ENCODE measurements at places on chromosomes 4 and X.

- DNase-seq = no peak
These were observed 277.1 kb downstream of the GRID2 start for GRCh38 chr4:92580816-92581215.

- DNase-seq = no peak
These were observed 86.6 kb downstream of the HUWE1 start for GRCh38 chrX:53599781-53600396.

DNA sequence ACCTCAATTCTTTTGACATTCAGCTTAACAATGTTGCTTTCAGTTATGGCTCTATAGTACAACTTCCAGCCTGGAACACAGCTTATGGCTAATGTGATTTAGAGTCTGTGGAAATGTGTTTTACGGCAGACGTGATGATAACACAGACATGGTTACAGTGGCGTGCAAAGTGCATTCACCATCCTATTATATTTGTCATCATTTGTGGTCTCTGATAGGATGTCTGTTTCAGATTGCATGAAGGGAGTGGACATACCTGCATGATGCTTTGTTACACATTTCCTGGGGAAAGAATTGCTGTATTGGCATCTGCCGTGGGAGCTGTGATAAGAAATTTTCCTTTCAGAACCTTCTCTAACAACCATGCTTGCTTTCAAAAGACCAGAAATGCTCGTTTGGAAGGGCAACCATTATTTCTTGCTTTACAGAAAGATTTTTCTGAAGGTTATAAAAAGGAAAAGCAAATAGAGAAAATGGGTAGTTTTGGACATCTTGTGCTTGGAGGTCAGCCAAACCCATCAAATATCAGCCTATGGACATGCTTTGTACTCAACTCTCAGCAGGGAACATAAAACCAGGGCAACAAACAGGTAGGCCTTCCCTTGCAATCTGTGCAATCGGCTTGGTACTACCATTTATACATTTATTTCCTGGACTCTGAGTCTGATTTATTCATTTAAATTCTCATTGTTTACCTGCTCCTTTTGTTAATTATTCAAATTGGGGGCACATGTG lies 273.9 kb downstream of the TLL1 start:
- no peak for DNase-seq

GRCh38 chrX:72054779-72055489 lies 76.8 kb downstream of the RTL5 start:
- DNase-seq = no peak

- no peak for DNase-seq
These were observed 109.6 kb downstream of the SH2D1A start for GRCh38 chrX:124455966-124456365.

DNA sequence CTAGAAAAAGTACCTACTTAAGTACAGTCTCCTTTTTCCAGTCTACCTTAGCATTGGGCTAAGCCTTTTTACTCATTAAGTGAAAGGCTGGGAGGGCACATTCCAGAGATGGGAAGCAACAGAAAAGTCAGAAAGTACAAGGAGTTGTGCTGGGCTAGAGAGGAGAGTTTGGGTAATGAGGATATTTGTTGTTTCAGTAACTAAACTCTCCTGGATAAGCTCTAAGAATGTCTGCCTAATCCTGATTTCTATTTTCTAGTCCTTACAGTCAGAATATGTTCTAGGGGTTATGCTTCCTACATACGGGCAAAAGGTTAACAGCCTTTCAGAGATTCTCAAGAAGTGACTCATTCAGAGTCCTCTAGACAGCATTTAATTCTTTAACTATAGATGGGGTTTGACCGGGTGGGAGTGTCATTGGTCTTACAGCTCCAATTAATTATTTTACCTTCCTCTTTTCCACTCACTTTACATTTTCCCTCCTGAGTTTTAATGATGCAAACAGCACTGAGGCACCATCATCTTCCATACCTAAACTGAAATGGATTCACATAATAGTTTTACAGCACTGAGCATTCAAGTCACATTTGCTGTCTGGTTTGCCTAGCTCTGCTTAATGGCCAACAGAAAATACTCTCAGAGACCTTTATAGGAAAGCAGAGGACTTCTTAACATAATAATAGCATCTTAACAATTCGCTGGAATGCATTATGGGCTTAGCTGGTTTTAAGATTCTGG lies 42.9 kb downstream of the USP26 start:
- DNase-seq = no peak

GRCh38 chrX:66018585-66019309 lies 21.1 kb downstream of the VSIG4 start:
- DNase-seq = no peak

- DNase-seq = no peak
These were observed 2.7 kb upstream of the NEUROG2 start for GRCh38 chr4:112518675-112519074.

- DNase-seq = no peak
These were observed 468.0 kb downstream of the EPHA5 start for GRCh38 chr4:65202165-65202852.

- no peak for DNase-seq
These were observed 421.3 kb downstream of the BCOR start for GRCh38 chrX:39676434-39676833.

DNA sequence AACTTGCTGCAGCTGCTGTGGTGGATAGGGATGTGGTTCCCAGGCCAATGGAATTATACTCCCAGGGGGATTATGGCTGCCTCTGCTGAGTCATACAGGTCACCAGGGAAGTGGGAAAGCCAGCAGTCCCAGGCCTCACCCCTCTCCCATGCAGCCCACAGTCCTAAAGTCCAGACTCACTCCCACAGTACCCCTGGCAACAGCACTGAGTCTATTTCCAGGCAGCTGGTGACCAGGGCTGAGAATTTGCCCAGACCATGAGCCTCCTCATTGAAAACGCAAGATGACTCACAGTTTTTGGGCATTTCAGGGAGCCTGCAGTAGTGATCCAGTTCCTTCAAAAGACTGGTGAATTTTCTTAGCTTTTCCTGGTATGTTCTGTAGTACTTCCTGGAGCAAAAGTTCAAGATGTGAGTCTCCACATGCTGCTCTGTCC lies 137.6 kb downstream of the NPNT start:
- DNase-seq = no peak

- no peak for DNase-seq
These were observed 5.1 kb downstream of the ZXDA start for GRCh38 chrX:57905141-57905540.

- no peak for DNase-seq
These were observed 537.3 kb upstream of the FTHL17 start for GRCh38 chrX:31609130-31609529.

DNA sequence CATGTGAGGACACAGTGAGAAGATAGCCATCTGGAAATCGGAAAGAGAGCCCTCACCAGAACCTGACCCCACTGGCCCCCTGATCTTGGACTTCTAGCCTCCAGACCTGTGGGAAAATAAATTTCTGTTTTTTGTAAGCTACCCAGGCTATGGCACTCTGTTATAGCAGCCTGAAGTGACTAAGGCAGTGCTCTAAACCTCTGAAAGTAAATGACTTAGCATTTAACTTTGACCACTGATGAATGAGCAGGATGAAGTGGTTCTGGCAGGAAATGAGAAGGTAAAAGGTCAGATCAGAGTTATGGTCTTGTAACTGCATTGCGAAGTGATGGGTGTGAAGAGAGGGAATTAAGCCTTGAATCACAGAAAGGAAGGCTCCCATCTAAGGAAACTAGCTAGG lies 17.0 kb downstream of the GPAT3 start:
- DNase-seq = no peak

DNA sequence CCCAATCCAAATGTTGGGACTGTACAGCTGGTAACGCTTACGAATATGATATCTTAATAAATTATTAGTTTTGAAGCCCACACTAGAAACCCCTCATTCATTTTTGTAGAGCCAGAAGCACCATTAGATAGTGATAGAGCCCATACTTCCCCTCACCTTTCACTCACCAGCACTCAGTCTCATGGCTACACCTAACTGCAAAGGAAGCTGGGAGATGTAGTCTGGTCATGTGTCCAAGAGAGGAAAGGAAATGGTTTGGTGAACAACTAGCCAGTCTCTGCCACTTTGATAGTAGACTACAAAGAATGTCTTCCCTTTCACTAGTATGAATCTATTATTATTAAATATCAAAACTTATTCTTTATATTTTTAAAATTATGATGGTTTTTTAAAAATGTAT lies 77.1 kb upstream of the EGFL6 start:
- DNase-seq = no peak

DNA sequence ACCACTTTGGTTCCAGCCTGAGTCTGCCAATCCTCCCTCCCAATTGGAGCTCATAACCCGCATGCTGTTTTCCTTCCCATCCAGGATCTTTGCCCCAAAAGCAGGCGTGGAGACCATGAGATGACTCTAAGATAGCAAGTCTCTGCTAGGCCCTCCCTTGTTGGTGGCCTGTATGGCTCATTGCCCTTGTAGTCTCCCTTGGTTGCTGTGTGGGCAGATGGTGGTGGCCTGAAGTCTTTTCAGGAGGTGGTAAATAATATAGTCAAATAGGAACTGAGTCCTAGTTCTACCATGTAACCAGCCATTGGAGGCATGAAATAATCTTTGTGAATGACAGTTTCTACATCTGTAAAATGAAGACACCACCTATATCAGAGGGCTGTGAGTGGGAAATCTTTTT lies 1.2 kb downstream of the ATP6AP1 start:
- DNase-seq = no peak

DNA sequence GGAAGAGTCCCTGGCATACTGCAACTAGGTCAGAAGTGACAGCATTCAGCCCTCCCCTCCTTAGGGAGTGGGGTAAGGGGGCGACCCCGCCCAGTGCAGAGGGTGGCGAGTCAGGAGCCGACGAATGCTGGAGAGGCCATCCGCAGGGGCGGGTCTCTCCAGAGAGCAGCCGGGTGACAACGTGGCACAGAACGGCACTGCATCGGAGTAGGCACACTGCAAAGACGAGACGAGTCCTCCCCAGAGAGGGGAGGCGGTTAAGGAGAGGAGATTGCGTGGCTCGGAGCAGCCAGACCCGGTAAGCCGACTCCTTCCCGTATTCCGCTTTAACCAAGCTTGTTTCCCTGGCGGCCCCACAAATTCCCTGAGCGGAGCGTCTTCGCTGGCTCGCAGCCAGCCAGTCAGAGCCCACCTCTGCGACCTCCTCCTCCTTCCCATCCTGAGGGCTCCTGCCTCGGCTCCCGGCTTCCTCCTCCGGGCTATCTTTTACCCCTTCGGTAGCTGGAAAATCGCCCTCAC lies 54.9 kb downstream of the LINC00632 start:
- DNase-seq = no peak

DNA sequence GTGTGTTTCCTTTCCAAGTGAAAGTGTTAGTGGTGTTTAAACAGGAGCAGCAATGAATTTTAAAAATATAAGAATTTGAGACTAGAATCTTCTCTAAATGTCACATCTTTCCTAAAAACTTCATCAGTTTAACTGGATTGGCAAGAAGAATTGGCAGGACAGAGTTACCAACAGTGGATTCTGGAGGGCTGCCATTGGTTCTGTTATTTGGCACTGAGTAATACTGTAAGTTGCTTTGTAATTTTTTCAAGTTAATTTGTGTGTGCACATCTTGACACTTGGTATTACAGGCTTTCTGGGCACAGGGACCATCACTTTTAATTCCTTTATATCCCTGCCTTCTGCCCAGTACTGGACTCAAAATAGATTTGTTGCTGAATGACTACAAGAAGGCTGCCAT lies 4.5 kb upstream of the GPRIN3 start:
- no peak for DNase-seq

GRCh38 chrX:46400530-46401443 lies 144.4 kb downstream of the ZNF674 start:
- DNase-seq = no peak

GRCh38 chrX:10582215-10582733 lies 38.1 kb downstream of the MID1 start:
- DNase-seq = no peak

- no peak for DNase-seq
These were observed 302.4 kb upstream of the EMCN start for GRCh38 chr4:100820249-100820648.

DNA sequence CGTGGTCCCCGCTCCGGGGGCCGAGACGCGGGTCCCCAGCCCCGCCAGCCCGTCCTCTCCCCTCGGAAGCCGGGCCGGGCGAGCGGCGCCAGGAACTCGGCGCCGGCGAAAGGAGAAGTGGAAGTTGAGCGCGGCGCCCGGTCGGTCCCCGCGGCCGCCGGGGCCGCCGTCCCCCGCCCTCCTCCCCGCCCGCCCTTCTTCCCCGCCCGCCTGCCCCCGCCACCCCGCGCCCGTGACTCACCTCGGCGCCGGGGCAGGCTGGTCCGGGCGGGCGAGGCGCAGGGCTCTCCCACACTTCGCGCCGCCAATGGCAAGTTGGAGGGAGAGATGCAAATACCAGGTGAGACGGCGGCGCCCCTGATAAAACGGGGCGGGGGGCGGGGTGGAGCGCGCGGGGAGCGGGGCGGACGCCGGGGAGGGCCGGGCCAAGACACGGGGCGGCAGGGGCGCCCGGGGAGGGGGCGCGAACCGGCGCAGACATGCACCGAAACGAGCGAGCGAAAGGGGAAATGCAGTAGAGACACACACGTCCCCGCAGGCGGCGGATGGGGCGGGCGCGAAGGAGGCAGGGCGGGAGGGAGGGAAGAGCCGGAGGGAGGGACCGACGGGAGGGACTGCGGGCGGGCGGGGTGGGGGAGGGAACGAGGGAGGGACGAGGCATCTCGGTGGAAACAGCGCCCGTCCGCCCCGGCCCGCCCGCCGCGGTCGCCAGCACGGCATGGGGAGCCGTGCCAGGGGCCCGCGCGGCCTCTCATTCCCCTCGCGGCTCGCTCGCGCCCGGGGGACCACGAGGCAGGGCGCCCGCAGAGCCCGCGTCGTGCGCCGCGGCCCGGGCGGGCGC lies at the start of gene ELF4:
Gene ELF4 (minus strand): TSS at position 119 of the 841 bp plus-strand sequence. CDS start 29,167 bp downstream, outside the sequence.
- DNase-seq = no peak

GRCh38 chrX:147770858-147771257 lies 140.9 kb upstream of the FMR1 start:
- DNase-seq = no peak

GRCh38 chr4:10020871-10021652 lies at the start of gene SLC2A9:
Gene SLC2A9 (minus strand): TSS chr4:10021497. CDS start chr4:10021429, 68 bp downstream.
- no peak for DNase-seq

DNA sequence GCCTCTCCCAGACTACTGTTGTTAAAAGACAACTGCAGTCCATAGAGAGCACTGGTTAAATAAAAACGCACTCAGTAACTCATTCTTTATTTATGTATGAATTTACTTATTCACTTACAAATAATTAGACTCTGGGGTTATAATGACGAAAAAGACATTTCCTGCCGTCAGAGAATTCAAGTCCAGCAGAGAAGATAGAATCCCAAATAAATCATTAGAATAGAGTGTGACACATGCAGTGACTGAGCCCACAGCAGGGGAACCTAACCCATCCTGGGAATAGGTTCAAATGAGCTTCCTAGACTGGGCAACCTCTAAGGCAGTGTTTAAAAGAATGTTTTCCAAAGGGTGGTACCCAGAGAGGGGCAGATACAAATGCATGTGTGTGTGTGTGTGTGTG lies 53.9 kb downstream of the FGFBP1 start:
- no peak for DNase-seq

All from activated CD8-positive, alpha-beta memory T cell treated with anti-CD3 and anti-CD28 coated beads for 1 hour (primary cell).